Nasal cavity respiratory epithelium epithelial cell of viscerocranial mucosa (primary cell): ENCODE measurements at places on chromosomes 2 and 18. TPM values are rescaled to one million over a fixed set of nuclear protein-coding genes. Genes with fewer than 3 reads are reported as not detected.

GKN2 gene
- total RNA-seq = not detected in 2 replicates

UGT1A5 gene
- total RNA-seq = 2.3 TPM in 1 of 2 replicates, not detected in the other

IL1F10 gene
- 0.34 TPM in 1 of 2 replicates, not detected in the other for total RNA-seq

GALNT1 gene
- total RNA-seq = 67.0 and 99.4 TPM in 2 replicates
